ENCODE measurements at places on chromosomes 16 and 17.

DNA sequence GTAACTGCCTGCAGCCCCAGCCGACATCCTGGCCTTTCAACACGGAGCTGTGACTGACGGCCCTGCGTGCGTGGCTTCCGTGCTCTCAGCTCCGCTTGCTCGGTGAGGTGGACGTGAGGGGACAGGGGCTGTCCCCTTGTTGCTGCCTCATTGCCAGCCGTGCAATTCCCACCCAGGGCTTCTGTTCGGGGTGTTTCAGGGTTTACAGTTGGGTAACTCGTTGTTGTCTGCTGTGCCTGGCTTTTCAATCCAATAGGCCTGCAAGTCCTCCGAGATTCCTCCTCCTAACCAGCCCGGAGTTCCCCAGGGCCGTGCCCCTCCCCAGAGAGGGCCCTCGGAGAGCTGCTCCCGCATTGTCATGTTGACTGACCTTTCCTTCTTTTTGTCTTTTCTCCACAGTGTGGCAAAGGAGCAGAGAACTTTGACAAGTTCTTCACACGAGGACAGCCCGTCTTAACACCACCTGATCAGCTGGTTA lies 31.4 kb upstream of the CACNG5 start:
- no peak for DNase-seq

- DNase-seq: no peak
These were observed 118.0 kb upstream of the CA10 start for GRCh38 chr17:52276381-52277008.

DNA sequence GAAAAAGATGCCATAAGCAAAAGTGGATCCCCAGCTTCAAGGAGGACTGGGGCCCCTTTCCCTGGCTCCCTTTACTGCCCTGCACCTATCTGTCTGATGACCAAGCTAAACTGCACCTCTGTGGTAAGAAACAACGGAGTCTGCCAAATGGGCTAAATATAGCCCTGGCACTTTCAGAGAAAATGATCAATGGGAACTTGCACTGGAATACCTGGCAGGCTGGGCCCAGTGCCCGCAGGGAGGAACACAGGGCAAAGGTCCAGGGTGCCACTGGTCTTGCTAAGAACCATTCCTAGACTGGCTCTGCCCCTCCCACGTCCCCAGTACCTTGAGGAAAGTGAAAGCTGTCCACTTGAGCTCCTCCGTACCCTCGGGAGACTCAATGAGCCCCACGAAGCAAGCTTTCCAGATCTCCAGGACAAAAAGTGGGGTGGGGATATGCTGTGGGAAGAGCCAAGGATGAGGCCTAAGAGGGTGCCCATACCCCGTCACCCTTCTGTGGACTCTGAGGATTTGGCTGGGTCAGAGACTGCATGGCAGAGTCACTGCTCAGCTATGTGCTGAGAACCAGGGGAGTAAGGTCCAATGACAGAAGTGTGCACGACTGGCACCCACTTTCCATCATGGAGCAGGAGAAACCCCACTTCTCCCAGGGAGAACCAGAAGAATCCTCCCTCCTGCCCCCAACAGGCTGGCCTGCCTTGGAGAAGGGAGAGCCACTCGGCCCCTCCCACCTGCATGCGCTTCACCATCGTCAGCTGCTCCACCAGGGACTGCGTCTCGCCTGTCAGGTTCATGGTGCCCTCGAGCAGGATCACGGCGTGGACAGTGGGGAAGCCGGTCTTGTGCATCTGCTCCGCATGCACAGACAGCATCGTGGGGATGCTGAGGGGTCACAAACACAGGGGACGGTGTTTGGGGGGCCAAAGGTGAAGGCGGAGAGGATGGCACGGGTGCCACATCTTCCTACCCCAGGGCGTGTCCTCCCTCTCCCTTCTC lies 17.4 kb downstream of the CSF3 start:
- DNase-seq: no peak

GRCh38 chr16:67024384-67025209 lies 4.4 kb upstream of the CBFB start:
- DNase-seq: no peak

DNA sequence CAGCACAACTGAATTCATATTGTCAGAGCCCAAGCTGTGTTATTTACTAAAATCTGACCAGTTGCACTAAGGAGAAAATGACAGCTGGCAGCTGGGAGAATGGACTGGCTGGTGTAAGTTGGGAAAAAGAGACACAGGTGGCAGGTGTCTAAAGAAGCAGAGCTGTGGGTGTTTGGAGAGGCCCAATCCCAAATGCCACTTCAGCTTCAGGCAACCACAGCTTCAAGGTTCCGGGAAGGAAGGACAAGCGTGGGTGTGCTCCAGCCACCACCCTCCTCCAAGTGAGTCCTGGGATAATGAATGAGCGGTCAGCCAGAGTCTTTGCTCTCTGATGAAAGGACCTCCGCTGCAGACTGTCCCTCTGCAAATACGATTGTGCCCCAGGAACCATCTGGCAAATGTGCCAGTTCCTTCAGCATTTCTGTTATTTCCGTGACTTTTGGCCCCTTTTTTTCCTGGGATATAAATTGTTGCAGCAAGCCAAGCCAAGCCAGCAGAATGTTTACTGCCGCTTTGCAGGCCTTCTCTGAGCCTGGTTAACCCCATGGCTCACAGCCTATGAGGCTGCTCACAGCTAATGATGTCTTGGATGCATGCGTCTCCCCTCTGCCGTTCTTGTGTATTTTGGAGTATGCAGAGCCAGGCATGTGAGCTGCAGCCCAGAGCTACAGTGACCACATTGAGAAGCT lies 9.5 kb upstream of the RHBDL3 start:
- no peak for DNase-seq

DNA sequence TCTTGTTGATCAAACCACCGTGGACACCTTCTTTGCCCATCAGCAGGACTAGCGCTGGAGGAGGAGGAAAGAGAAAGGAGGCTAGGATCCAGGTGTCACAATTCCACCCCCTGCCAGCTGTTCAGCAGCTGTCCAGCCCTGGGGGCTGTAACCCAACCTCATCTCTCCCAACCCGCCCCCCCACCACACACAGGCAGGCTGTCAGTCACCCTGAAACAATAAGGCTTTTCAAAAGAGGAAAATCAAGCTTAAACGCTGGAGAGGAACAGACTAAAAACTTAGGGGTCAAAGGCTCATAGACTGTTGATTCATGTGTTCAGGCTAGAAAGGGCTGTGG lies 2.4 kb downstream of the PFN1 start:
- DNase-seq: no peak

- DNase-seq: no peak
These were observed 42.9 kb upstream of the DNAH17 start for GRCh38 chr17:78620099-78620498.

DNA sequence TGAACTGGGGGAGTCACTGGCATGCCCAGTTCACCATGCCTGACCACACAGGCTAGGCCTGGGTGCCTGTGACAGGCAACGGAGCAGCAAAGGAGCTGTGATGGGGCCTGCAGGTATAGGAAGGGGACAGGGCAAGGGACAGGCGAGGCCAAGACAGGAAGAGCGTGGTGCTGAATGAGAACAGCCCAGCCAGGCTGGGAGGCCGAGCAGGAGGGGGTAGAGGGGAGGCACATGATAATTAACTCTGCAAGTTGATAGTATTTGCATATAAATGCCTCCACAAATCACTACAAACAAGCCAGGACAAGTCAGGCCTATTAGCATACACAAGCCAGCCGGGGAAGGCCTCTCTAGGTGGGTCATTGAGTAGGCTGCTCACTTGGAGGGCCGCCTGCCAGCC lies 7.8 kb downstream of the ZFHX3 start:
- no peak for DNase-seq

DNA sequence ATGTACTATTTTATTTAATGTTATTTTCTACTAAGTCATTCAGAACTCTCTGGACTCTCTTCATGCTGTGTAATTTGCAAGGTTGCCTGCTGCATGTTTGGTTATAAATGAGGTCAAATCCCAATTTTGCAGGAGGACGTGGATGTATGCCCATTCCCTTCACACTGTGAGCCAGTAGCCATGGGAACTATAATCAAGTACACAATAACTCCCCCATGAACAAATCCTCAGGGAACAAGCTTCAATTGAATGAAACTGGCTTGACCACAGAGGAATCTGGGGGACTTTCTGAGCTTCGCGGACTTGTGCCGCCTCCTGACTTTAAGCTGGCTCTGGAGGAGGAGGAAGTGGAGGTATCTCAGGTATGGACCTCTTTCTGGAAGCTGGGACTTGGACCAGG lies 14.6 kb upstream of the KCTD13 start:
- no peak for DNase-seq

DNA sequence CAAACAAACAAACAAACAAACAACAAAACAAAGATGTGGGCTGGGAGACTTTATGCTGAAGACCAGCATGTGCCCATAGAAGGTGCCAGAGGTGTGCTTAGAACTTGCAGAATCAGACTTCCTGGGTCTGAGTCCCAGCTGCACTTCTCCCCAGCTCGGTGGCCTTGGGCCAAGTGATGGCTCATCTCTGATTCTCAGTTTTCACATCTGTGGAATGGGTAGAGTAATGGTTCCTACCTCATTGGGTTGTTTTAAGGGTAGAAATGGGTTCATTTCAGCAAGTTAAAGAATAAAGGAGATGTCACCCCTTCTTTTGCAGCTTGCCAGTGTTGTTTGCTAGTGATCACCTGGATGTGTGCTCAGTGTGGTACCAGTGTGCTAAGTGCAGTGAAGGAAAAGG lies 10.7 kb downstream of the NKD1 start:
- no peak for DNase-seq

DNA sequence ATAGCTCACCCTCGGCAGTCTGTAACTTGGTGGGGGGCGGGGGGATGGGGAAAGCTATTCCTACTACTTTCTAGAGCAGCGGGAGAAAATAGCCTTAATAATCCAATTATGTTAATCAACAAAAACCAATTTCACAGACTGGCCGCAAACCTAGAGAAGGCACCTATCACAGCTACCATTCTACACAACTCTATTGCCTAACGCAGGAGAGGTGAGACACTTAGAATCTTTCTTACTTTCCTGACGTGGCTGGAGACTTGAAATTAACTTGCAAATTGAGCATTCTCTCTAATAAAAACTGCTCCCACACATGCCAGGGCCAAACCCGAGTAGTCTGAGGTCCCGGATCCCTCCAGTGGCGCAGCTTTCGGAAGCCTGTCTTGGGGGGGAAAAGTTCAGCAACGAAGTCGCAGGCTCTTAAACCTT lies 794 bp downstream of the SMG6 start:
- no peak for DNase-seq

DNA sequence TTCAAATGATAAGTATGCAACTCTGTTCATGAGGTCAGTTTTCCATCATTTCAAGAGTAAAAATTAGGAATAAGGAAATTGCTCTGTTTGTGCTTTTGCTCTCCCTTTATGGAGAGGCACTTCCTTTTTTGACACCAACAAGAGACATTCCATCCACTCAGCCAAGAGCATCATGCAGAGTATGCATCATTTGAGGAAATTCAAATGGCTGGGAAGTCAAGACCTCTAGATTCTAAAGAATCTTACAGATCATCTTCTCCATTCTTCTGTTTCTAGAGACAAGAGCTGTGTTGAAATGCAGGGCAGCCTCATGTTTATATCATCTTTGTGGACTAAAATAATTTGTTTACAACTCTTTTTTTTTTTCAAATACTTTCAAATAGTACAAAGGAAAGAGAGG lies 669.4 kb downstream of the CDH11 start:
- no peak for DNase-seq

GRCh38 chr17:50260501-50260911 lies 13.8 kb upstream of the TMEM92 start:
- no peak for DNase-seq

- no peak for DNase-seq
These were observed 301.4 kb upstream of the IRX3 start for GRCh38 chr16:54588026-54588425.

- no peak for DNase-seq
These were observed 5.1 kb upstream of the SLC16A5 start for GRCh38 chr17:75082683-75083082.
